Activated CD4-positive, CD25-positive, alpha-beta regulatory T cell treated with anti-CD3 and anti-CD28 coated beads, Interleukin-2, amount 50 U/mL, for 72 hours (primary cell): ENCODE measurements at places on chromosomes 2 and 18.

DNA sequence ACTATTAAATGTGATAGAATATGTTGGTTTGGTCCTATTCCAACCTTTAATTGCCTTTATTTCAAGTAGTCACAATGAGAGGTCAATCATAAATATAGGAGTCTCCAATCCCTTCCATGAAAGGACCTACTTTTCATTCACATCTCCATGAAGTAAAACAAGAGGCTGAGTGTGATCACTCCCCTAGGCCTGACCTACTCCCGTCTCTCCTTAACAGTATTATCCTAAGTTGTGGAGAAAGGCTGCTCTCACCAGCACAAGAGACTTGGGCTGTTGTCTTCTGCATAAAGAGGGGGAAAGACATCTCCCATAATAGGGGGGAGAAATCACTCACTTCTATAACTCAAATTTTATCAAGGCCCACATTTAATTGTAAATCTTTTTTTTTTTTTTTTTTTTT is 105.4 kb downstream of the SOS1 start:
- DNase-seq: no peak

DNA sequence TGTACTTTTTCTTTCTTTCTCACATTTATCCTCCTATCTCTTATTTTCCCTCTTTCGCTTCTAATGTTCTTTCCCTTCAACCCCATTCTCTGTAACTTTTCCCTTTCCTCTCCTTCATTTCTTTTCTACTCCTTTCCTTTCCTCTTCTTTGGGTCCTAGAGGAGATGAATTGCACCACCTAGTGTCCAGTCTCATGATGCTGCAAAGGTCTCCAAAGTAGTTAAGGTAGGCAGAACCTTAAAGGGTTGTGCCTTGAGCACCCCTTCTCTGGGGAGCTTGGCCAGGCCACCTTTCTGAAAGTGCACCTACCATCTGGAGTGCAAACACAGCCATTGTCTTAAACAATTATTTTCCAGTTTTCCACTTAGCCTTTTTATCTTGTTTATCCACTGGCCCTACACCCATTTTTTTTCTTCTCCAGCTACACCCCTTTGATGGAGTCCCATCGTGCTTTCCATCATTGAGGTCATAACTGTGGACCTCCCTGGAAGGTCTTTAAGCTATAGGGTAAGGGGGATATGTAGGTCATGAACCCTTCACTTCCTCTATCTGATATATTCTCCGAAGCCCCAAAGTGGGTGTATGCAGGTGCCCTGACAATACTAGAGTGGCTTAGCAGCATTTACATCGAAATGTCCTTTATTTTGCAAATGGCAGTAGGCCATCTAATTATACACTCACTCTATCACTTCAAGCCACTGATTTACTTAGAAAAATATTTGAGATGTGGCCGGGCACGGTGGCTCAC is 155.9 kb downstream of the ESCO1 start:
- DNase-seq: no peak

DNA sequence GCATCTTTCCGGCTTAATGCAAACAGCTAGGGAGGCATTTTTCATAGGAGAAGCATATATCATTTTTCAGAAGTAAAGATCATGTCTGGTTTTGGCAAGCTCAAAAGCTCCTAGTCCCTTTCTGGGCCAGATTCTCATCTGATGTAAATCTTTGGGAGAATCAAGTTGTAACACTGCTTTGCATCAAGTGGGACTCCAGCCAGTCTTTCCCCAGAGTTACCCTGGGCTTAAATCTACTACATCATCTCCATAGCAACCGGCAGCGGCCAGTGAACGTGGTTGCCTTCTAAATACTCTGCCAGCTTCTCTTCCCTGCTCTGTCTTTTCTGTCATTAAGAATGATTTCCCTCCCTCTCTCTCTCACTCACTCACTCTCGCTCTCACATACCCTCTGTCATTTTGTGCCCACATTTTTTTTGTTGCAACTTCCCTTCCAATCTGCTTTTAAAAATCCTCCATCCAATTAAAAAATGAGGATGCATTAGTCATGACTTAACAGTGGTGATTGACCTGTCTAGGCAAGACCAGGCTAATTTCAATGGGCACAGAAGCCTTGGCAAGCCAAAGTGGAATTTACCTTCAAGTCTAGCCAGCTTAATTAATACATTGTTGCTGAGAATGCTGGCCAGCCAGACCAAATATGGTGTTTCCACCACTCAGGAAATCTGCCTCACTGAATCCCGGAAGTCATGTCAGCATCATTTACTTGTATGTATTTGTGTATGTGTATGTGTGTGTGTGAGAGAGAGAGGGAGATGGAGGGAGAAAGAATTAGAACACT is 93.0 kb downstream of the NRP2 start:
- DNase-seq: no peak

DNA sequence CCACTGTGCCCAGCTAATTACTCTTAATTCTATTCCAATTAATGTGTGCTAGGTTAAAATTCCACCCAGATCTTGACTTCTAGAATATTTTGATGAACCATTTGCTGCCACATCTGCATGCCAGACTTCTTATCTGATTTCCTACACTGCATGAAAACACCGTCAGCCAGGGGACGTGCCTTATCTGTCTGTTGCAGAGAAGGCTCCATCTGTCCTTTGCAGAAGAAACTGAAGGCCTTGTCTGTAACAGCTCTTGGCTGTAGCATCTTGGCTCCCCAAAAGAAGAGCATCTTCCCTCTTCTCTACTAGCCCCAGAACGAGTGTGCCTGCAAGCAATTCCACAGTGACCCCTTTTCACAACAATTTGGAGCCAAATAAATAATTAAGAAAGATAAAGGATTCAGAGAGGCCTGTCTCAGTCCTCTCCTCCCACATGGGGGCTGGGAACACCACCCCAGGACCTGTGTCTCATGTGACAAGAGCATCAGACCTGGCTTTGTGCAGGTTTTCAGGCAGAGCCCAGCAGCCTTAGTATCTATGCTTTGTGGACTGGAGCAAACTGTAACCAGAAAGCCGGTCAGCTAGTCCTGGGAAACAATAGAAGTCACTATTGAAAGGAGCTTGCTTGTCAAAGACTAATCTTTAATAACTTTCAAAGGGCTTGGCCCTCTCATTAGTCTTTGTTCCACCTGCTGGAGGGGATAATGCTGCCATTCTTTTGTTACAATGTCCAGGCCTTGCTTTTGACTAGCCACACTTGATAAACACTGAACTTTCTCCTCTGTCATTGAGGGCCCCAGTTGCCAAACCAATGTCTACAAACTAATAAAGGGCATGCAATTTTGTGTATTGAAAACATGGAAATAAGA is 84.0 kb upstream of the NEUROD1 start:
- DNase-seq: no peak

DNA sequence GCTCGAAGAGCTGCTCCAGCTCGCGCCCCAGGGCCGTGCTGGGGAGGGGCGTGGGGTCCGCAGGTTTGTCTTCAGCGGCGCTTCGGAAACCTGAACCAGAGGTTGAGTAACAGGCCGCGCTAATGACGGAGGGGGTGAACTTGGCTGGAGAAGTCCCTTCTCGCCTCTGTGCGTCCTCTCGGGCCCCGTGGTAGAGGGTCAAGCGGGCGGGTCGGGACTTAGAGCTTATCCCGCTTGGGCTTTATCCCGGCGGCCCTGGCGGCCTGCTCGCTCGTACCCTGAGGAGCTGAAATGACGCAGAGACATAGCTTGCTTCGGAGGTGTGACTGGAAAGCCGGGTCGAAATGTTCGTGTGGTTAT is 479 bp downstream of the RNMT start:
- no peak for DNase-seq

GRCh38 chr2:134119117-134119712 is 134.7 kb upstream of the MGAT5 start:
- no peak for DNase-seq

DNA sequence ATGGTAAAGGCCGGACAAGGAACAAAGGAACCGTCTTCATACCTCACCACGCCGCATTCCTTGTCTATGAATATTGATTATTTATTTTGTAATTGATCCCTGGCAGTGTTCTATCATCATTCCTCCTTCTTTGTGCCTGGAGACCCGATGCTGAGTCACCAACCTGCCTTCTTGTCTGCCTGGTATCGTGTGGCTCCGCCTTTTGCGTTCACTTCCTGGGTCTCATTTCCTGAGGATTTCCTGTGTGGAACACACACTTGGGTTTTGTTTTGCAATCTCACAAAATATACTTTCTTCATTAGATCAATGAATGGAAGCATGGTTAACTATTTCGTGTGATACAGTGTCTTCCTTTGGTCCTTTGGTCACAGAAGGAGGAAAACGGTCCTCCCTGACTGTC is 95.5 kb upstream of the SNTG2 start:
- no peak for DNase-seq

DNA sequence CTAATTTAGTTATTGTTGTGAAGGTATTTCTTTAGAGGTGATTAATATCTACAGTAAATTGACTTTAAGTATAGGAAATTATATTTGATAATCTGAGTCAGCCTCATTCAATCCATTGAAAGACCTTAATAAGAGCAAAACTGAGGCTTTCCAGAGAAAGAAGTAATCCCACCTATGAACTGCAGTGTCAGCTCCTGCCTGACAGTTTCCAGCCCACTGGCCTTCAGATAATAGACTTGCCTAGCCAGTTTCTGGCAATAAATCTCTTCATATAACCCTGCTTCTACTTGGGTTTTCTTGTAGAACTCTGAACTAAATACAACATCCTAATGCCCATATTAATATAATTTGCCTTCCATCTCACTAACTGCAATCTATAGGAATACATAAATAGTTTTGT is 437.9 kb upstream of the UBE2E3 start:
- no peak for DNase-seq

DNA sequence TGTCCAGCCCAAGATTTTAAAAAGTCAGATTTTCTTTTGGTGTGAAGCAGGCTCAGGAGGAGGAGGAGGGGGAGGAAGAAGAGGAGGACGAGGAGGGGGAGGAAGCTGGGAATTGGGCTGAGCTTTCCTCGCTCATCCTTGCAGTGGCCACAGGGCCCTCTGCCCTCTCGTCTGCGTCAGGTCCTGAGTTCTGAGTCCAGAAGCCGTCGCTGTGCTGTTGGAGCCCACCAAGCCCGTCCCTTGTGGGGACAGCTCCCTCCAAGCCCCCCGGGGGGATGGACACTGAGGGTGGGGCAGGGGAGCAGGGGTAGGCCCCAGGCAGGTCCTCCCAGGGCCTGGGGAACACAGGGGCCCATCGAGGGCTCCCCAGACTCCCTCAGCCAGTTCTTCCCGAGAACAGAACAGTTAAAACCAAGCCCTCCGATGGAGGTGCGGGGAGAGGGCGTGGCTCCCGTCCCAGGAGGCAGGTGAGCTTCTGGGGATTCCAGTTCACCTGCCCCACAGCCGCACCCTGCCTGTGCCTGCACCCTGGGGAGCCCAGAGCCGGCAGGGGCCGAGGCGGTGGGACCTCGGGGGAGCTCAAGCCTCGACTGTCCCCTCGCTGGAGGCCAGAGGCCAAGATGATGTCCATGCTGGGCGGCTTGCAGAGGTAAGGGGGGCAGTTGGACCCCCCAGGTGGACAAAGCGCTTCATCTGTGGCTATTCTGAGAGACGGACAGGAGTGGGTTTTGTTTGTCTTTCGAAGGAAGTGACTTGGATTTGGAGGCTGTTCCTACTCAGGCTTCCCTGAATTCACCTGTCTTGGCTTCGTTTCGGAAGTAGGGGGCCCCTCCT is at the start of gene GAL3ST2:
Gene GAL3ST2 (plus strand): TSS at position 487 of the 834 bp plus-strand sequence. CDS start 134 bp downstream, at position 621.
- peak; percentile 23 for DNase-seq

DNA sequence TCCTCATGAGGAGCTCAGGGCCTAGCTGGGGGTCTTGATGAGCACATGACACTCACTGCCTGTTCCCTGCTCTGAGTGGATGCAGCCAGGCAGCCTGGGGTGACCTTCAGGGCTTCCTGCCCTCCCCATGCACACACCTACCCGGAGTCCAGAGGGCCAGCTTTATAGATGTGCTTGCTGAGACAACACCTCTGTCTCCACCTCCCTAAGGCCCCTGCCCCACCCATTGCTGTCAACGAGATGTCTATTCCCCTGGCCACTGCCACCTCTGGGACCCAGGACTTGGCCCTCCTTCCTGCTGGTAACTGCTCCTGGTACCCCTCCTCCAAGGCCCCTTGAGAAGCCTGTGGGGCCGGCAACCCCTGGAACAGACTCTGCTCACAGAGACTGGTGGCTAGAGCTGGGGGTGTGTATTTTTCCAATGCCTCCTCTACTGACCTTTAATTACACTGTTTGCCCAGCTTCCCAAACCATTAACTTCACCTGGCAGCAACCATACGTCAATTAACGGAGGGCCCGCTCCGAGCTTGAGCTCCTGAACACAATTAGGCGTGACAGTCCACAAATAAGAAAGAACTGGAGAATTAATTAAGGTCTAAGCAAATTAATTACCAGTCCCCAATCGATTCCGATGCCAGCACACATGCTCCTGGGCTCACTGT is 66.3 kb downstream of the EMX1 start:
- DNase-seq: no peak

- DNase-seq: no peak
Measured at GRCh38 chr2:172427990-172428831, 825 bp downstream of the ITGA6 start.

GRCh38 chr2:186241874-186242273 is 244.2 kb upstream of the ZC3H15 start:
- no peak for DNase-seq

GRCh38 chr18:7577706-7578105 is 10.6 kb downstream of the PTPRM start:
- no peak for DNase-seq

DNA sequence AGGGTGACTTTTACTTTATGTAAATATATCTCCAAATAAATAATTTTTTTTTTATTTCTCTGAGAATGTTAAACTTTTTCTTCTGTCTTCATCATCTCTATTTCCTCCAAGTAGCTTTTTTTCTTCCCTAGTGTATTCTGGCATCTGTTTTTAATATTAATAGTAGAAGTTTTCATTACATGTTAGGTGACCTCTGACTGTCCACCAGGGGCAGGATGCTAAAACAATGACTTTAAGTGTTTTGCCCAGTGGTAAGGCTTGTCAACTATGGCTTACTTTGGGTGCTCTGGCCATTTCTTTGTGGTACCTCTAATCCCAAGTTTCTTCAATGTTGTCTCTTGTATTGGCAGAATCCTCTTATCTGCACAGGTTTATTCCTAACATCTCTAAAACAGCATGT is 127.1 kb downstream of the SRBD1 start:
- no peak for DNase-seq

DNA sequence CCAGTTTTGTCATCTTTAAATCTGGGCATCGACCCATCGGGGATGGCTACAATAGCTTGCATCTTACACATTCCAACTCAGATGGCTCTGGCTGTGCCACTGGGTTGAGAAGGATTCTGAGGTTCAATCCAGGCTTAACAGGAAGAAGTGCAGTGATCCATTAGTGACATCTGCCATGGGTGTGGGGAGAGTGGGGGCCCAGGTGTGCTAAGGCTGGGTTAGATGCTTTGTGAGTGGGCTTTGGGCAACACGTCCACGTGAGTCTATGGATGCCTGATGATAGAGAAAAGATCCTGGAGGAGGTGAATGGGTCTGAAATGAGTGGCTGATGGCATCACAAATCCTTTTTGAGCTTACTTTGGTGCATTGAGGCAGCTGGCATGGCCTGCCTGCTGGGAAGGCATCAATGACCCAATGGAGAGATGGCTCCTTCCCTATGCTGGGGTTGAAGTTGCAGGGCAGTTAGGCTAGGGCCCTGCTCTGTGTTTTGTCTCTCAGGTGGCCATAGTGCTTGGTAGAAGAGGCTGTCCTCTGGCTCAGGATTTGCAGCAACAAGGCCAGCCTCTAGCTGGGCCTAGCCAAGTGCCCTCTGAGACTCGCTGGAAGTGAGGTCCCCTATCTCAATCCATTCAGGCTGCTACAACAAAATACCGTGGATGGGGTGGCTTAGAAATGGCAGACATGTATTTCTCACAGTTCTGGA is 56.7 kb downstream of the HS1BP3 start:
- no peak for DNase-seq
